ENCODE measurements at places on chromosomes 5 and 9.

GRCh38 chr5:113119246-113119924 lies 142.8 kb downstream of the DCP2 start:
- DNase-seq = no peak

GRCh38 chr5:97545886-97546535 lies 363.0 kb upstream of the RIOK2 start:
- no peak for DNase-seq

- no peak for DNase-seq
Measured at GRCh38 chr5:71587766-71588532, 809 bp downstream of the MCCC2 start.

- DNase-seq = no peak
Measured at GRCh38 chr9:93541581-93542349, 34.6 kb upstream of the PHF2 start.

- no peak for DNase-seq
Measured at GRCh38 chr5:83956386-83956785, 235.7 kb upstream of the HAPLN1 start.

GRCh38 chr5:77029376-77029885 lies 773 bp upstream of the AGGF1 start:
- DNase-seq = no peak

DNA sequence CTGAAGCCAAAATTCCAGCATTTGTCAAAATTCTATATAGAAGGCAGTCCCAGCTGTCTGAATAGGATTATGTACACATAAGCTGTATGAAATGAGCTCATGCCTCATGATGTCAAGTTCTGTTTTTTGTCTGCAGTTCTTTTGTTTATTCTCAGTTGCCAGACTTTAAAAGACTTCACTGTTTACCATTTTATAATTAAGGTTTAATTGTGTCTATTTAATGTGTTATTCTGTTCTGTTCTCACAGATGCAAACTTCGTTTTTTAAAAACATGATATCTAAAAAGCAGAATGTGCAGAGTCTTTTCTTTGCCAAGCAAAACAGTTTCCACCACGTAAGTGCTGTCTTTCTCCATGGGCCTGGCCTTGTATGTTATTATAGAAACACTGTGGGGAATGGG lies 31.1 kb downstream of the ERAP1 start:
- no peak for DNase-seq

DNA sequence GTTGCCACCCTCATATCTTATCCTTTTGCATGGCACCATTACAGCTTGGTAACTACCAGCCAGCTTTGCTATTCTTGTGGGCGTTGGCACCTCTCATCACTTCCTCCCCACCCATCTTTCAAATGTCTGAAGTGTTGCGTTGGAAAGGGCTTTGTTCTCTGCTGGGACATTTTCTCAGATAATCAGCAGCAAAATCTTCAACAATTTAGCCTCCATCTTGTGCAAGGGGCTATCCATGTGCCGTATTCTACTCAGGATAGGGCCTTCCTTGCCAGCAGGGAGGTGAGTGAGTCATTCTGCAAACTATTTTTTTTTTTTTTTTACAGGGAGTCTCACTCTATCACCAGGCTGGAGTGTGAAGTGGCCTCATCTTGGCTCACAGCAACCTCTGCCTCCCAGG lies 62.1 kb upstream of the NUDT12 start:
- DNase-seq = no peak

DNA sequence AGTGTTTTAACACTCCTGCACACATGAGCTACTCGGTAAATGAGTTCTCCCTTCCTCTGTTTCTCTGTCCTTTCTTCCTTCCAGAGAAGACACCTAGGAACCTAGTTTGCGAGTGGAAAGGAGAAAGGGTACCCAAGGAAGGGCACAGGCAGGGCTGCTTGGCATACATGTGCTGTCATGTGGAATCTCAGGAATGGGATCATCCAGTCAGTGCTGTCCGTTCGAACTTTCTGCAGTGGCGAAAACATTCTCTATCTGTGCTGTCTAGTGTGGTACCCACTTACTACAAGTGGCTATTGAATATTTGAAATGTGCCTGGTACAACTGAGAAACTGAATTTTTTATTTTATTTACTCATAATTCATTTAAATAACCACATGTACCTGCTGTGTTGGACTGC lies 28.0 kb downstream of the NLN start:
- no peak for DNase-seq

GRCh38 chr9:92807757-92808725 lies 43.4 kb upstream of the BICD2 start:
- no peak for DNase-seq

DNA sequence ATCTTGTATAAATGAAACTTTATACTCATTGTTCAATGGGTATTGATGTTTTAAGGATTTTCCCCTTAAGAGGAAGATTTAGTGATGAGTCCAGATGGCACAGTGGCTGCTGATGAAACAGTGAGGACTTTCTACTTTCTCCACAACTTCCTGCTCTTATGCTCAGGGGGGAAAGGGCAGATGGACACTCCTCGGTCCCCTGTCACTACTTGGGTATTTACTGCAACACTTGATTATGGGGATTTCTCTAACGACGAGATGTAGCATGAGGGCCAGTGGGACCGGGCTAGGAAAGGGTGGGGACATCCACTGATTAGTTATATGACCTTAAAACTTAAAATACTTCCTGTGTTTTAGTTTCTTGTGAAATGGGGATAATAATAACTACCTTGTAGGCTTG lies 146.1 kb upstream of the HMHB1 start:
- DNase-seq = no peak

DNA sequence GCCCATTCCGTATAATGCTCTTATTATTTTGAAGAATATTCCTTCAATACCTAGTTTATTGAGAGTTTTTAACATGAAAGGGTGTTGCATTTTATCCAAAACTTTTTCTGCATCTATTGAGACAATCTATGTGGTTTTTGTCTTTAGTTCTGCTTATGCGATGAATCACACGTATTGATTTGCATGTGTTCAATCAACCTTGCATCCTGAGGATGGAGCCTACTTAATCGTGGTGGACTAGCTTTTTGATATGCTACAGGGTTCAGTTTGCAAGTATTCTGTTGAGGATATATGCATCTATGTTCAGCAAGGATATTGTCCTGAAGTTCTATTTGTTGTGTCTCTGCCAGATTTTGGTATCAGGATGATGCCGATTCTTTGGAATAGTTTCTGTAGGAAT lies 1070.3 kb upstream of the CDH18 start:
- no peak for DNase-seq

DNA sequence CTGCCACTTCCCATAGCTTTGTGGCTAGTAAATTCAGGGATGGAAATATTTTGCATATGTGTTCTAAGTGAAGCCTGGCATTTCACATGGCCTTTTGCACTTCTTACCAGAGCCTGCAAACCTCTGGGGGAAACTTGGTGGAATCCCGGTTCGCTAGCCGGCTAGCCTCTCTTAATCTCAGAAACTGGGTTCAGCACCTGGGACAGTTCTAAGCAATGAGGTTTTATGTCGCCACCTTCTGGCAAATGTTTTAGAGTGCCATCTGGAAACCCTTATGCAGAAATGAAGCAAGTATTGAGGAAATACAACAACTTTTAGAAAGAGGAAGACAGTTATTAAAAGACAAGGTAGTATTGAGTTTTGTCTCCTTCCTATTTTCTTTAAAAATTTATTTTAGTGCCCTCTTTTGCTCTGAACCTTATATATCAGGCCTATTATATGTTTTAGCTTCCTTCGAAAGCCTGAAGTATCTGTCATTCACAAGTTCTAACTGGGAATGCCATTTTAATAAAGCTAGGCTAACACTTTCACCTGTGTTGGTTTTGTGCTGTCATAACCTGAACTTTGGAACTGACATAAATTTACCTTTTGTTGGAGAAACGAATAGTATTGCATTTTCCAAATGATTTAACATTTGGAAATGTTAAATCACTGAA lies 963 bp upstream of the HTR1A start:
- peak; percentile 28 for DNase-seq

GRCh38 chr5:73797132-73797510 lies 171.1 kb downstream of the ARHGEF28 start:
- DNase-seq = no peak

GRCh38 chr5:125823572-125823971 lies 599.6 kb upstream of the GRAMD2B start:
- DNase-seq = no peak

- DNase-seq = no peak
Measured at GRCh38 chr5:181100121-181100875, 30.7 kb downstream of the OR2V1 start.

GRCh38 chr9:75088646-75089372 lies 495 bp downstream of the OSTF1 start:
- peak; percentile 56 for DNase-seq

- DNase-seq = no peak
Measured at GRCh38 chr9:101727612-101728524, 10.6 kb downstream of the GRIN3A start.

DNA sequence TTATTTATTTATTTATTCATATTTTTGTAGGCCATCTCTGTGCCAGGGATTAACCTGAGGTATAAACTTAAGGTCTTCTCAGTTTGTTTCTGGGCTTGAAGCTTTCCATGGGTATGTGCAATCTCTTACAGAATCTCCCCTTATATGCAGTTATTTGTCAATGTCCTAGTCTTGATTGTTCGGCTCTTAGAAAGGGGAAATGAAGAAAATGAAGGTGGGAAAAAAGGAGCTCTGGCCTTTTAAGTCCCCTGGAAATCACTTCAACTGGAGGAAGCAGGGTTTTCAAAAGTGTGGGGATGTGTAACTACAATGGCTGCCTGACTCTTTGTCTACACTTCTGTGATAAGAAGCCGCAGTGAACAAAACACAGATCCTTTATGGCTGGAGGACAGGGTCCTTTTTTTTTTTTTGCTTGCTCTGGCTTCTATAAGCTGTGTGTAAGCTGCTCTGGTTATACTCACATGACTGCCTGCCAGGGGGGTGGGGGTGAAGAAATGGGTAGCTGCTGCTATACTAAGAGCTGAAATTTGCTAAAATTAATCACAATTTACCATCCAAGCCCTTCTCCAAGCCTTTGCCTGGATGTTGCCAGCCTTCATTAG lies 33.7 kb downstream of the CENPP start:
- DNase-seq = no peak

DNA sequence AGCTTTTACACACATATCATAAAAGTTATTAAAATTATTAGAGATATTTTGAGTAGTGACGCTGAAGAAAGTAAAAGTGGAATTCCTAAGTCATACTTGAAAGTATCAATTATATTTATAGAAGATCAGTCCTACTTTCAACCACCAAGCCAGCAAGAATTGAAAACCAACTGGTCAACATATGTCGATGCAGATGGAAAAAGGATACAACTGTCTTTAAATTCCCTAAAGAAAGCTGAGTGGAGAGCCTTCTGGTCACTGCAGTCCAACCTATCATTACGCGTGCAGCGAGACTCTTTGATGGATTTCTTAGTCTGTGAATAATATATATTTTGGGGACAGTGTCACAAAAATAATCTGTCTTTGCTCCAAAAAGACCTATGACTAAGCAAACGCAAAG lies 15.3 kb downstream of the MEF2C start:
- DNase-seq = no peak

DNA sequence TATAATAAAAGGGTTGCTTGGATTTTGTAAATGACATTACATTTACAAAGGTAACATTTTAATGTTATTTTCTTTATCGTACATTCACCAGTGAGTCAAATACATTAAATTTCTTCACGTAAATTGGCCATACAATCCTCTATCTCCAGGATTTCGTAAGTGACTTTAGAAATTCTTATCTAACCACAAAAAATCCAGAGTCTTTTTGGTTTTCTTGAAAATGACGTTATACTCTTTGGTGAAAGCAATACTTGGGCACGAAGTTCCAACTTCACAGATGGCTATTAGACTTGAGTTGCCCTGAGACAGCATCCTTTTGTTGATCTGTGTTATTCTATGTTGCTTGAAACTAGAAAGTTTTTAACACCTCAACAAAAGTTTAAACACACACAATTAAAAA lies 87.4 kb upstream of the CDH10 start:
- DNase-seq = no peak

DNA sequence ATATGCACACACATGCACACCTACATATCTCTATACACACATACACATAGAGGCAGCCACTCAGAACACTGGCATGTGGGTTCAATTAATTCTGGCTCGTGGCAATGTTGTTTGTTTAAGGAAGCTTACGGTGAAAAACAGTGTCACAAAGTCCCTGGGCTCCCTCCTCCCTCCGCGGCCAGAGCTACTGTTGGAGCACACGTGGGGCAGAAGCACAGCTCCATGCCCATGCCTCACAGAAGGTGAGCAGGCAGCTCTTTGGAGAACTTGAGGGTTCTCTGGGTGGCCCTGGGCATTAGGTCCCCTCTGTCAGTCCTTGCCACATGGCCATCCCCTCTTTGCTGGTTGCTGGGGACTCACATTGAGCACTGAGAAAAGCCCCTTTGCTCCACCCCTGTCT lies 107.5 kb downstream of the GADD45G start:
- no peak for DNase-seq

- no peak for DNase-seq
Measured at GRCh38 chr5:10949856-10950630, 189.0 kb upstream of the DAP start.

DNA sequence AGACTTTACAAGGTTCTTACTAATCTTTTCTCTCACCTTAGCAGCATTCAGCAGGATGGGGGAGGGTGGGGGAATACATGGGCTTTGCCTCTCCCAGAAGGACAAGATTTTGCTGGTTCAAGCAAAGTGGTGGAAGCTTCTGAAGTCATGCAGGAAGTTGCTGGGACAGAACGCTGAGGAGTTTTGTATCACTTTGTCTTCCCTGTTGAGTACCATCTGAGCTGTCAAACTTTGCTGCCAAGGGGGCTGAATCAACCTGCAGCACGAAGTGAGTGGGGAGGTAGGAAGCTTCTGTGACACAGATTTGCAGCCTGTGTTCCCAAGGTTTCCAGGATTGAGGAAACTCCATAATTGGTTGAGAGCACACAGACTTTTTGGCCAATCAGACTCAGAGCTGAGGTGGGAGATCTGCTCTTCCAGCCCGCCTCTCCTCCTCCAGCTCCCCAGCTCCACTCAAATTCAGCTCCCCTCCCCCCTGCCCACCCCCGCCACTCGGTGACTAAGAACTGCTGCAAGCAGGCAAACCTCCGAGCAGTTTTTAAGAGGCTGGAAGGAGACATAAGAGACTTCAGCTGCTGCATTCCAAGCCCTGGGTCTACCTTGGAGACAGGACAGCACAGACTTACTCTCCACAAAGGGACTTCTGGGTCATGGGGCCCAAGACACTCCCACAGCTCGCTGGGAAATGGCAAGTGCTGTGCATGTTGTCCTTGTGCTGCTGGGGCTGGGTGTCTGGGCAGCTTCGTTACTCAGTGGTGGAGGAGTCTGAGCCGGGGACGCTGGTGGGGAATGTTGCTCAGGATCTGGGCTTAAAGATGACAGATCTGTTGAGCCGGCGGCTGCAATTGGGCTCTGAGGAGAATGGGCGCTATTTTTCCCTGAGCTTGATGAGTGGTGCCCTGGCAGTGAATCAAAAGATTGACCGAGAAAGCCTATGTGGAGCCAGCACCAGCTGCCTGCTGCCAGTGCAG lies at the start of gene PCDHGC5:
Gene PCDHGC5 (plus strand): TSS at position 491 of the 971 bp plus-strand sequence. CDS start 160 bp downstream, at position 651.
- no peak for DNase-seq

DNA sequence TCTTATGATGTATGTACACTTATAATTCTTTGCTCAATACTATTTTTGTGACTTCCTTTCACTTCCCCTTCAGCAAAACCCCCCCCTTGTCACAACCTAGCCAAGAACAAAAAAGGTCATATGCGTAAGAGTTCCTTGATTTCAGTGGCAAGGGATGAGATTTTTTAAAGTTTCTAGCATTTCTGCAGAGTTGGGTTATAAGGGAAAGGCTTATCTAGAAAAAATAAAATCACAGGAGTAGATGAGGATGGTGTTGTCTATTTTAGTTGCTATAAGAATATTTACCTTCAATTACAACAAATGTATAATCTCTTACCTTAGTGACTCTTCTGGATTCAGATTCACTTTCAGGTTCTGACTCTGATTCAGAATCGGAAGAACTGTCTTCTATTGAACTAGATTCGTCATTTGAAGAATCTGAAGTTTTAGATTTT lies 184.6 kb downstream of the AP3B1 start:
- DNase-seq = peak; percentile 17
